ENCODE measurements at places on chromosomes 5 and 9.

DNA sequence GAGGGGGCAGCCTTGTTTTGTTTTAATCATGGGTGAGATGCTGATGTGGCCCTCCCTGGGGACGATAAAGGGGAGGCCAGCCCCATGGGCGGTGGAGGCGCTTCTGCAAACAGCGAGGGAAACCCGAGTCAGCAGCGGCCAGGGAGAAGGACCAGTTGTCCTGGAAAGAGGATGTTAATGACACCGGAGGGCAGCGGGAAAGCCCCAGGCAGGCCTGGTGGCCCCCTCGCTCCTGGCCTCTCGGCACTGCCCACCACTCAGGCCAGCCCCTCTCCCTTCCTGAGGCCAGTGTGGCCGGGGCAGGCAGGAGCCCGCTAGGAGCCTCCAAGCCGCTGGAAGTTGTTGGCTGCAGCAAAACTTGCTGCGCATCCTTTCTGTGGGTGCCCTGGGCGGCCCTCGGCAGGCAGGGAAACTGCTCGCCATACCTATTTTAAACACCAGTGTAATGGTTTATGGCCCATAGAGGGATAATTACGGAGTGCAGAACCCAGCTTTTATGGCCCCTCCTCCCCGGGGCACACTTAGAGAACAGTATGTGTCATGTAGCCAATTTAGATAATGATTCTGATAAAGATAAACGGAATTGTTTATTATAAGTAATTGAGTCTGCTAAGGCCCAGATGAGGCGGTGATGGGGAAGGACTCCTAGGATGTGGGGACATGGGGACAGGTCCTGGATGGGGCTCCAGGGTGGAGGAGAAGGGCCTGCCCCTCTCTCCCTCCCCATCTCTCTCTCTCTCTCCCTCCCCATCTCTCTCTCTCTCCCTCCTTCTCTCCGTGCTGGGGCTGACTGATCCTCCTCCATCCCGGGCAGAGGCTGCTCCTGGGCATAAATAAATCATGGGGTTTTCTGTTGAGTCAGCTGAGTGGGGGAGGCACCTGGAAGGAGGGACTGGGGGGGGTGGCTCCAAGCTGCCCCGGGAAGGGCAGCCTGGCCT, 36.9 kb downstream of the LMX1B start:
- no peak for DNase-seq

DNA sequence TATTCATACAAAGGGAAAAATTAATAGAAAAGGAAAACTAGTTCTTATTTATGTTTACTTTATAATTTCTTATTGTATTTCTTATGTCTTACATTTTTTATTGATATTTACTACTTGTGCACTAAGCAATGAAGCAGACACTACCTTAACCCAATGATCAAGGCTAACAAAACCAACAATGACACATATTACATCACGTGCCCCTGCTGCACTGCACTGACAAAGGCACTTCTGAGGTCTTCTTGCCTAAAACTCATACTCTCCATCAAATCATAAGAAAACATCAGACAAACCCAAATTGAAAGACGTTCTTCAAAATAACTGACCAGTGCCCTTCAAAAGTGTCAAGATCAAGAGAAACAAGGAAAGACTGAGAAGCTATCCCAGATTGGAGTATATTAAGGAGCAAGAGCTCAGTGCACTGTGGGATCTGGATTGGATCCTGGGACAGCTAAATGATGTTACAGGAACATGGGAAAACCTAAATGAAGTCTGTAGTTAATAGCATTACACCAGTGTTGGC, 230.9 kb downstream of the AUH start:
- no peak for DNase-seq

- no peak for DNase-seq
These were observed 30.2 kb downstream of the RASGEF1C start for GRCh38 chr5:180178531-180179441.

- no peak for DNase-seq
These were observed 91.7 kb downstream of the AOPEP start for GRCh38 chr9:94818178-94818541.

- no peak for DNase-seq
These were observed 17.9 kb downstream of the FER start for GRCh38 chr5:108765647-108766046.

DNA sequence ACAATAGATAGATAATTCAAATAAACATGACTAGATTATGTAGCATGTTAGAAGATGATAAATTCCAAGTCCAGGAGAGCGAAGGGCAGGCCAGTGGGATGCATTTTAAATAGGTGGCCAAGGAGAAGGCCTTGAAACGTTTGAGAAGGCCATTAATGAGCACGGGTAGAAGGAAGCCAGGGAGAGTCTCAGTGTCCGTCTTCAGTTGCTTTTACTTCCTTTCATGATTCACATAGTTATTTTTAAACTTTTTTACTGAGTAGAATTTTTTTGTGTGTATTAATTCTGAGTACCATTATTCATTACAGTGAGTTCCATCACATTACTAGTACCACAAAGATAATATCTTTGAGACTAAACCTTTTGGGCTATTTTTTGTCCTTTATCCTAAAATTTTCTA, 259.2 kb downstream of the ARRDC3 start:
- no peak for DNase-seq
